Stimulated activated CD4-positive, alpha-beta T cell treated with anti-CD3 and anti-CD28 coated beads, Interleukin-1b, Interleukin-23, amount 100 ng/mL, for 4 hours (primary cell): ENCODE measurements at places on chromosomes 11 and 22.

DNA sequence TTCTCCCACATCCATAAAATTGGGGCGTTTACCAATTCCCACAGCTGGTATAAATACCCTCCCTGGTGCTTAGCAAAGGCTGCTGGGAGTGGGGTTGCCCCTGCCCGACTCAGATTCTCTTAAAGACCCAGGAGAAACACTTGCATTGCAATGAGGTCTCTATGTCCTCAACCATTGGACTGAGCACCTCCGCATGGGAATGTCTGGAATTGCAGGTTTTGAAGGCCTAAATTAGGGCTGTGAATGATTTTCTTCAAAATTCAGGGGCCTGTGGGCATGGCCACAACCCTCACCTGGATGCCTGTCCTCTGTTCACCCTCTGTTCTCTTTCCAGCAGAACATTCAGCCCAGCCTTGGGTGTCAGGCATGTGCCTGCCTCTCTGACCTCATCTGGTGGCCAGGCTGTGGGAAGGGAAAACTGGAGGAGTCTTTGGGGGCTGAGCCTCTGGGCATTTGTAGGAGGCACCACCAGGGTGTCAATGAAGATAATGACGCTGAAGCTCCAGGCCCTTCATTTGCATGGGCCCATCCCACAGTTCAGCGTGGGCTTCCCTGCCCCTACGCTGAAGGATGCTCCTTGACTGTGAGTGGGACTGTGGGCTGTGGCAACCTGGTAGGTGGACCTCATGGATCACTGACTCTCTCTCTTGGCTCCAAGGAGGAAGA, 52.7 kb upstream of the MYEOV start:
- no peak for DNase-seq

- DNase-seq: no peak
These were observed 149.6 kb upstream of the MTNR1B start for GRCh38 chr11:92819830-92820229.

DNA sequence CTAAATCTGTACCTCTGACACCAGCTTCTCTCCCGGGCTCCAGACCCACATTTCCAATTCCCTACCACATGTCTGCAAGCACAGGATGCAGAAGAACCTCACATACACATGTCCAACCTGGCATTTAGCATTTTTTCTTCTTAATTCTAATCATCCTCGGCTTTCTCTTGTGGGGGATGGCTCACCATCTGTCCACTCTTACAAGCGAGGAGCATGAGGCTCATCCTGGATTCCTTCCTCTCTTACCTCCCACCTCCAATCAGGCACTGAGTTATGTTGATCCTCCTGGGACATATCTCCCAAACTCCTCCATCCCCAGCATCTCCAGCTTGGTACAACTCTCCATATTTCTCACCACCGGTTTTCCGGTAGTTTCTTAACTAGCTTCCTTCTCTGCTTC, 149.8 kb upstream of the LARGE1 start:
- no peak for DNase-seq

- DNase-seq: no peak
These were observed 21.9 kb downstream of the ASCC2 start for GRCh38 chr22:29816128-29816527.

- DNase-seq: peak; percentile 26
These were observed 5.1 kb upstream of the MYRF start for GRCh38 chr11:61747192-61747966.

- DNase-seq: no peak
These were observed 34.4 kb downstream of the MPPED1 start for GRCh38 chr22:43446037-43446803.

DNA sequence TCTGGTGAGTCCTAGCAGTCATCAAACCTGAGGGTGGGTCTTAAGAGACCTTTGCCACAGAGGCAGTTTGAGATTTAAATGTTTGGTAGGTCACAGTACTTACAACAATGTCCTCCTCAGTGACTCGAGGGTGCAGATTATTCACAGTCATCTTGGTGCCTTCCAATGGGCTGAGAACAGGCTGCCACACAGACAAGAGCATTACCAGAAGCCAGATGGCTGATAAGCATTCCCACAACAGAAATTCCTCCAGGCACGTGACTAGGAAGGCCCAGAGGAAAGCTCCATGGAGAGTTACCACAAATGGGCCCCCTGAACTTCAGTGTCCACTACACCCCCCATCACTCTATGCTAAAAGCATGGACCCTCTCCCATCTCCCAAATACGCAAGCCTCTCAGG, 19.2 kb downstream of the POLDIP3 start:
- no peak for DNase-seq
